Natural killer cell (primary cell): ENCODE measurements at places on chromosomes 2 and 18.

DNA sequence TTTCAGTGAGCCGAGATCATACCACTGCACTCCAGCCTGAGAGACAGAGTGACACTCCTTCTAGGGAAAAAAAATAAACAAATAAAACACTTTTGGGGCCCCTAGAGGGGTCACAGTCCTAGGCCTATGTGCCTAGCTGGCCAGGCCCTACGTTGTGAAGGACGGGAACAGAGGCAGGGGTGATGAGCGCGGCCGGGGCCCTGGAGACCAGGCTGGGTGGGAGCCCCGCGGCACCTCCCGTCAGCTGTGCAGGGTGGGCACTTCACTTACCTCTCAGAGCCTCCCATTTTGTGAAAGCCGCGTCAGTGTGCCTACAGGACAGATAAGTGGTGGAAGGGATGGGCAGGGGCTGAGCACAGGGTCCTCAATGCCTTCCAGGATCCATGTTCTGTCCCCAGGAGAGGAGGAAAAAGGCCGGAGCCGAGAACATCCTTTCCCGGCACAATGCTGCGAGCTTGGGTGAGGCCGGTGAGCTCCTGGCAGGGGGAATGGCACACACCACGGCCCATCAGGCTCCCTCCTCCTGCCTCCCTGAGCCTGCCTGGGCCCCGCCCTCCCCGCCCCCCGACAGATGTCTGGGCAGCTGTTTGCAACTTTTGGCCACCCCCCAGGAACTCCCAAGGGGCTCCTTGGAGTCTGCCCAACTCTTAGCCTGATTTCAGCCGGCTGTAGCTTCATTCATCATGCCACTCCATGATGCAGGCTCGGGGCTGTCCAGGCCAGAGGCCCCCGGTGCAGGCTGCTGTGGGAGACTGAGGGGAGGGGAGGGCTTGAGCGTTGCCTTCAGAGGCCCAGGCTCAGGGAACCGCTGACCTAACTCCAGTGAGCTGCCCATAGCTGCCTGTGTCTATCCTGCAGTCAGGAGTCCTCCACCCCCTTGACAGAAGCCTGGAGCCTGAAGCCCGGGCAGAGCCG is 196.5 kb downstream of the TFCP2L1 start:
- DNase-seq, result no peak

GRCh38 chr18:75365837-75366236 is 61.7 kb downstream of the SMIM21 start:
- peak; percentile 48 for DNase-seq

GRCh38 chr2:60536746-60537145 is 16.7 kb downstream of the BCL11A start:
- DNase-seq, result no peak

GRCh38 chr2:19360266-19360965 is 2.0 kb upstream of the OSR1 start:
- no peak for DNase-seq

- peak; percentile 77 for DNase-seq
Observed at GRCh38 chr2:233075966-233076339, 15.8 kb downstream of the INPP5D start.

- DNase-seq, result no peak
Observed at GRCh38 chr2:156562124-156562523, 125.9 kb downstream of the GPD2 start.

DNA sequence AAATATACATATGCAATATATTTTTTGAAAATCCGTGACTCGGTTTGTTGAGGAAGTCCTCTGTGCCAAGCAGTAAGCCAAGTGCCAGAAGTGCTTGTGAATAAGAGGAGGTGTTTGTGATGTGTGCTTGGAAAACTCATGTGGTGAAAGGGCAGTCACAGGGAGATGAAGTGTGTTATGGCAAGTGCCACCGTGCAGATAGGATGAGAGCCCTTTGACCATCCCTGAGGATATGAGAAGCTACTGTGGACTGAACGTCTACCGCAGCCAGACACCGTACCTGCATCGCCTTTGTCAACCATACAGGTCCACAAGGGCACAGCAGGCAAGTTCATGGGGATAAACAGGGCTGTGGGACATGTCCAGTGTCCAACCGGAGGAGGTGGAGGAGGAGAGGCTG is 288.9 kb upstream of the MYT1L start:
- no peak for DNase-seq

DNA sequence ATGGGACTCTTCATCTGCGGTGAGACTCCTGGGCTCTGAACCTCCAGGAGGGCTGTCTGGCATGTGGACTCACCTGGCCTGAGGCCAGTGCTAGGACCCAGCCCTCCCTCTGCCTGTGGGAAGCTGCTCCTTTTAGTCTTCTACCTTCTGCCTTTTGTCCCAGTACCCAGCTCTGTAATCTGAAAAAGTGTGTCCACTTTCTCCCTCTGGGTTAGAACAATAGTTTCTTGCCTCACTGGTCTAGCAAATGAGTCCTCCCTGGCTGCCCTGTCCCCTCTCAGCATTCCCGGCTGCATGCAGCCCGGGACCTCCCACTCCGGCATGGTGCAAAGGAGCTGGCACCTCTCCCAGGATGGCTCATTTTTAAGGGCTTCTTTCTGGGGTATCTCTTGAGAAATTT is 25.9 kb downstream of the GKN2 start:
- DNase-seq, result no peak

- no peak for DNase-seq
Observed at GRCh38 chr2:62150597-62151305, 45.2 kb upstream of the B3GNT2 start.

- no peak for DNase-seq
Observed at GRCh38 chr18:30358555-30358954, 684.0 kb downstream of the DSC3 start.

GRCh38 chr2:99867770-99868169 is 274.6 kb downstream of the AFF3 start:
- DNase-seq, result no peak

DNA sequence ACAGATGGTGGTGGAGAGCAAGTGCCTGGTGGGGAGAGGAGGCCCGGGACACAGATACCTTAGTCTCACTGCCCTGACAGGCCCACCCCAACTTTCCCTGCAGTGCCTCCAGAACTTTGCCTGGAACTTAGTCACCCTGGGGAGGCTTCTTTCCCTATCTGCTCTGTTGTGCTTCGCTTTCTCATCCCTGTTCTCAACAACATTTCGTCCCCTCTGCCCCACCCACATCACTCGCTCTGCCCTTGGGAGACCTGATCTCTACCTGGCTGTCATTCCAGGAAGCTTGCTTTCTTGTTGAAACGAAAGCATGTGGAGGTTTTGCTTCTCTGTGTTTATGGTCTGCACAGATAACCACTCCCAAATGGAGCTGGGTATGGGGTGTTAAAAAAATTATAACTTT is 93.8 kb downstream of the PRKCE start:
- no peak for DNase-seq

- no peak for DNase-seq
Observed at GRCh38 chr2:39649511-39649910, 16.2 kb upstream of the TMEM178A start.

GRCh38 chr2:98463081-98463481 is 18.4 kb downstream of the INPP4A start:
- no peak for DNase-seq

GRCh38 chr2:43194121-43194869 is 32.1 kb downstream of the ZFP36L2 start:
- DNase-seq, result no peak
